Heart left ventricle (tissue), 16 donors: ENCODE measurements at places on chromosomes 4 and X. TPM values are rescaled to one million over a fixed set of nuclear protein-coding genes. Genes with fewer than 3 reads are reported as not detected.

- DNase-seq, result no peak
Measured at GRCh38 chr4:4332529-4332928, 42.5 kb downstream of the ZBTB49 start.

DNA sequence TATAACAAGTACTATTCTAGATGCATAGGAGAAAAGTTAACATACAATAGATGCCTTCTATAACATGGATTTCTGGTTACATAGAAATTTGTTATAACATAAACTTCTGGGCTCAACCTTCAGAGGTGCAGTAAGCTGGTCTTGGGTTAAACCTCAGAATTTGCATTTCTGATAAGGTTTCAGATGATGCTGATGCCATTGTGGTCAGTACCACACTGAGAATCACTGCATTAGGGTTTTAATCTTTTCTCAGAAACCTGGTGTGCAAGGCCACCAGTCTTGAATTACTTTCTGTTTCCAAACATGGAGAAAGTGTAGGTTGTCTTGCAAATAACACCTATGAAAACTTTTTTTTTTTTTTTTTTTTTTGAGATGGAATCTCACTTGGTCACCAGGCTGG, 146.2 kb downstream of the SPOCK3 start:
- no peak for DNase-seq

- no peak for DNase-seq
Measured at GRCh38 chr4:110184140-110184790, 14.2 kb downstream of the ELOVL6 start.

- no peak for DNase-seq
Measured at GRCh38 chr4:153327247-153327646, 17.2 kb upstream of the MND1 start.

The FAAH2 gene
- polyA plus RNA-seq, result 0.80 TPM
